ENCODE measurements at places on chromosomes 13 and 19. TPM values are rescaled to one million over a fixed set of nuclear protein-coding genes. Genes with fewer than 3 reads are reported as not detected.

- no peak overlapping the region for H3K4me3 ChIP-seq
- H3K27ac ChIP-seq = no peak overlapping the region
- DNase-seq = no peak
- no peaks in the 10 kb centered on the region for H3K4me1 ChIP-seq
These were observed 603.7 kb downstream of the UQCRFS1 start for GRCh38 chr19:28609091-28609755.

DNA sequence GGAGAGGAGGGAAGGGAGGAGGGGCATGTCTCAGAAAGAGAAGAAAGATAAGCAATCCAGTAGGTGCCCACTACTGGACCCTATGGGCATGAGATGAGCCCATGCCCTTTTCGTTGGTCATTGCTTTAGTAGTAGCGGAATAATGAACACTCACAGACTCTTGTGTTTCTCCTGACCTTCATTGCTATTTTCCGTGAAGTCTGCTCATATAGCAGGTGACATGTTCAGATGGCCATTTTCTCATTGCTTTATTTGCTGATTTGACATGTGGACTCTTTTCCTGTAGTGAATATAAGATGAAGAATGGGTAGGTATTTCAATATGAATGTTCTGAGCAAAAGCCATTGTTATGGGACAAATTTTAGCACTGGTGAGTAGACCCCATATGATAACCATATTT, 16.4 kb downstream of the WDFY2 start:
- H3K27ac ChIP-seq = no peak overlapping the region
- no peaks in the 10 kb centered on the region for H3K36me3 ChIP-seq
- H3K4me3 ChIP-seq = no peak overlapping the region
- no peak for DNase-seq

Gene CLEC17A
- not detected for polyA plus RNA-seq

DNA sequence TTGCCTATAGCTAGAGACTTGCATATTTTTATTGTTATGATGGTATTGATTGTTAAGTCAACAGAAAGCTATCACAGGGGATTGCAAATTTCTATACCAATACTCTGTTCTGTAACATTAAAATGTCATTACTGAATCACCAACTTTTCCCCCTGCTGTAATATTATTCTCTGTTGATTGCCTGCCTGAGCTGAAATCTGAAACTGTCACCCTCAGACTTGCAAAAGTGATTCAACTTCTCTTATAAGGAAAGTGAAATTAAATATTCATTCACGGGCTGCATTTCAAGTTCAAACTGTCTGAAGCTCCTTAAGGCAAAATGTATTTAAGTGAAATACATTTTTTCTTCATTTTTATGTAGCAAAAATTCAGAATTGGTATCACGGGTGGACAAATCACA, 723.2 kb downstream of the PCDH9 start:
- no peaks in the 10 kb centered on the region for H3K4me1 ChIP-seq
- H3K4me3 ChIP-seq = no peak overlapping the region
- H3K36me3 ChIP-seq = no peaks in the 10 kb centered on the region
- no peaks in the 10 kb centered on the region for H3K27me3 ChIP-seq
- no peak overlapping the region for H3K27ac ChIP-seq

- no peak overlapping the region for H3K4me3 ChIP-seq
- no peaks in the 10 kb centered on the region for H3K27me3 ChIP-seq
- peaks cover 7% of the 10 kb centered on the region for H3K36me3 ChIP-seq
- H3K27ac ChIP-seq = no peak overlapping the region
- DNase-seq = no peak
These were observed 5.1 kb downstream of the CIC start for GRCh38 chr19:42274065-42274682.
